Stimulated activated CD8-positive, alpha-beta memory T cell treated with anti-CD3 and anti-CD28 coated beads, Interleukin-7, amount 100 ng/mL, for 1 hour (primary cell): ENCODE measurements at places on chromosomes 12 and 14.

- DNase-seq = no peak
Observed at GRCh38 chr12:113456761-113457160, 14.9 kb downstream of the LHX5 start.

DNA sequence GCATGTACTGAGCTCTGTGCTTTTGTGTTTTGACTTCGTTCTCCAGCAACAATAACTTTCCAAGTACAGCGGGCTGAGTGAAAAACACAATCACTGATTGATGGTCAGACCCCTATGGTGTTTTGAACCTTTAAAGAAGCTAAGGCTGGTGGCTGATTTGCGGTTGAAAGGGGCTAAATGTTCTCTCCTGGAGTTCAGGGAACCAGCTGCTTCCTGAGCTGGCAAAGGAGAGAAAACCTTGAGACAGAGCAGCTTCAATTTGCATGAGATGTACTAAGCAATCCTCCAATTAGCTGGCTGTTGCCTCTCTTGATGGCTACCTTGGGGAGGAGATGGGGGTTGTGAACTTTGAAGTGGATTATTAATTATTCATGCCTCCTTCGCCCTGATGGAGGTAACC lies 546.7 kb upstream of the SEL1L start:
- no peak for DNase-seq

DNA sequence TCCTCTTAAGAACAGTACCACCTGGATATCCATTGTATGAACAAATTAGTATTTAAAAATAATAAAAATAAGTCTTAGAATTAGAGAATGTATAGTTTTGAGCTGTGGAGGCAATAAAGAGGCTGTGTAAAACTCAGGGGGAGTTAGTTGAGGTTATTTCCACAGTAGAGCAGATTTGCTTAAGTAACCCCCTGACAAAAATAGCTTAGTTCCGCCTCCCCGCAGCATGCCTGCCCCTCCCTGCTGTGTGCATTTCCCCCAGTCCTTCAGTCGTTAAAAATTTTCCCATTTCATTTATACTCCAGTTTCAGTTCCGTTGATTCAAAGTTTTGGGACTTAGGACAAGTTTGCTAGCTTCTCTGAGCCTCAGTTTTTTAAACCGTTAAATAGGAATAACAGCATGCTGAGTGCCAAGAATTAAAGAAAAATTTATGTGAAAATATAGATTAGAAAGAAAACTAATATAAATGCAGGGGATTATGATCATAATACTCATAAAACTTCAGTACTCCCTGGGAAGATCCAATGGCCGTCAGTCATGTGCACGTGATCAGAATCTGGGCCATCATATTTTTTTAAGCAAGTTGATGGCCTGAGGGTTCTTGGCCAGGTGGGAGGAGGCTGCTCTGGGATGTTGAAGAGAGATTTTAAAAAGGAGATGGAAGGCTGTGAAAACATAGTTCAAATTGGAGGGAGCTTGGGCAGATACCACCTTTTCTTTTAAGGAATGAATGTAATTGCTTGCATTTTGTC lies 14.5 kb upstream of the SLC38A2 start:
- no peak for DNase-seq

DNA sequence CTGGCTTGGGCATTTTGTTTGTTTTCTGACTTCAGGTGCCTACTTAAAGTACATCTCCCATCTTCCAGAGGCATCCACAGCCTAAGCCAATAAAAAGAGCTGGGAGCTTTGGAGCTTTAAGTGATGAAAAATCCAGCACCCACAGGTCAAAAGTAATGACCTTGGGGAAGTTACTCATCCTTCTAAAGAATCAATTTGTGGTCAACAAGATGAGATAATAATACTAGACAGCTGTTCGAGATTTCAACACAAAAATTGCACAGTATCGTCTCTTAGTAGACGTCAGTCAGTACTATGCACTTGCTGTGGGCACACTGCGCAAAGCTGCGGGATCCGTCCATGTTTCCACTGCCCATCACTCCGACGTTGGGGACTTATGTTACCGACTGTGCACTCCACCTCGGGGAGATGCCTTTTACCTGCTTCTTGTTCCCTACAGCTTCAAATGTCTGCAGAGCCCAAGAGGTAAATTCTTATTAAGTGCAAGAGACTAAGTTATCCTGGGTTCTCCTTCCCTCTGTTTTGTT lies 1.3 kb downstream of the ST8SIA1 start:
- no peak for DNase-seq

GRCh38 chr14:38837343-38838048 lies 265.5 kb downstream of the SEC23A start:
- no peak for DNase-seq

- no peak for DNase-seq
Observed at GRCh38 chr14:95467657-95468056, 48.8 kb downstream of the SYNE3 start.

GRCh38 chr14:31716208-31716607 lies 155.0 kb downstream of the NUBPL start:
- no peak for DNase-seq

GRCh38 chr12:122958198-122958888 lies 7.9 kb downstream of the ABCB9 start:
- no peak for DNase-seq

- DNase-seq = no peak
Observed at GRCh38 chr12:1797011-1797901, 23.1 kb upstream of the LRTM2 start.

- DNase-seq = no peak
Observed at GRCh38 chr12:93323625-93324329, 53.9 kb upstream of the NUDT4 start.

DNA sequence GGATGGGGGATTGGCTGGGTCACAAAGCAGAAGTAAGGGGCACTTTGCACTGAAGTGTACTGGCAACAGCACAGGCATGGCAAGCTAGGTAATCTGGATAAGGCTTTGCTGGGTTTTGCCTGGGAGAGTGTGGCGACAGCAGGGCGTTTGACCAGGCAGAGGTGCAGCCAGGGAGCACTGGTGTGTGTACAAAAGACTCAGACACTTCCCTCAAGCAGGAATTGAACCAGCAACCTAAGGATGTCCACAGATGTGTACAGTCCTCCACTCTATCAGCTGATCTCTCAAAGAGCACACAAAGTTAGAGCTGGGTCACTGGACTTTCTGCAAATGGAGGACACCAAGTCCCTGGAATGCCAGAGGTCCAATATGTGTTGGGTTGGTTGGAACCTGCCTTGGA lies 15.4 kb upstream of the RNASE4 start:
- DNase-seq = no peak

DNA sequence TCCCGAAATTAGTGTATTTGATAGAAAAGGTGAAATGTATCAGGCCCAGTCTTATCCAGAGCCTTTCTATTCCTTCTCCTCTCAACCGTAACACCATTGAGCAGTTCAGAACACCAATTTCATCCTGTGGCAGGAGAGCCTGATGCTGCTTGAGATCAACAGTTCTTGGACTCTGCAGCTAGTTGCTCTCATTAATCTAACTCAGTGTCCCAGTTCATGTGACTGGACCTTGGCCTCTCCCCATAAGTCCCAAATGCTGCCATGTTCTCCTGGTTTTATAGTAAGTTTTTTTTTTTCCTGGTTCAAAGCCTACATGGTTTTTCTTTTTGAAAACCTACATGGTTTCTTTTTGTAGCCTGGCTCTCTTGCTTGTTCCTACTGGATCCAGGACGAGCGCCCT lies 293.9 kb downstream of the ITPR2 start:
- DNase-seq = no peak

DNA sequence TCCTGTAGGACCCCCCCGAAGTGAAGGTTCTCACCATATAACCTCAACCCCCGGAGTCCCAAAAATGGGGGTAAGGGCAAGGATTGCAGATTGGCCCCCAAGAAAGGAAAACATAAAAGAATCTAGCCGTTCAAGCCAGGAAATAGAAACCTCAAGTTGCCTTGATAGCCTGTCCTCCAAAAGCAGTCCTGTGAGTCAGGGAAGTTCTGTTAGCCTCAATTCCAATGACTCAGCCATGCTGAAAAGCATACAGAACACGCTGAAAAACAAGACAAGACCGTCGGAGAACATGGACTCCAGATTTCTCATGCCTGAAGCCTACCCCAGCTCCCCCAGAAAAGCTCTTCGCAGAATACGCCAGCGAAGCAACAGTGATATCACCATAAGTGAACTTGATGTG lies 344.2 kb upstream of the RGS6 start:
- no peak for DNase-seq

DNA sequence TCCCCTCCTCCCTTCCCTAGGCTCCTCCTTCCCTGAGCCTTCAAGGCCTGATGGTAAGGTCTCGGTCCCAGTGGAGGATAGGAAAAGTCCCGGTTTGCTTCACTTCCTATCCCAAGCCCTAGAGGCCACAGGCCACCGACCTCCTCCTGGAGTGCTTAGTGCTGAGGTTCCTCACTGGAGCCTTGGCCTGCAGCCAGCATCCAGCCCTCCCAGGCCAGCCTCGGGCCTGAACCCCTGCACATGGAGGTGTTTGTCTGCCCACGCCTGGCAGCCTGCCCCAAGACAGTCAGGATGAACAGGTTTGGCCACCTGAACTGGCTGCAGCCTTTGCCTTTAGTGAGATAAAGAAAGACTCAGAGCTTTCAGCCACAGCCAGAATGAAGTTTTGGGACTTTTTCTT lies 15.8 kb upstream of the KRT7 start:
- DNase-seq = no peak

DNA sequence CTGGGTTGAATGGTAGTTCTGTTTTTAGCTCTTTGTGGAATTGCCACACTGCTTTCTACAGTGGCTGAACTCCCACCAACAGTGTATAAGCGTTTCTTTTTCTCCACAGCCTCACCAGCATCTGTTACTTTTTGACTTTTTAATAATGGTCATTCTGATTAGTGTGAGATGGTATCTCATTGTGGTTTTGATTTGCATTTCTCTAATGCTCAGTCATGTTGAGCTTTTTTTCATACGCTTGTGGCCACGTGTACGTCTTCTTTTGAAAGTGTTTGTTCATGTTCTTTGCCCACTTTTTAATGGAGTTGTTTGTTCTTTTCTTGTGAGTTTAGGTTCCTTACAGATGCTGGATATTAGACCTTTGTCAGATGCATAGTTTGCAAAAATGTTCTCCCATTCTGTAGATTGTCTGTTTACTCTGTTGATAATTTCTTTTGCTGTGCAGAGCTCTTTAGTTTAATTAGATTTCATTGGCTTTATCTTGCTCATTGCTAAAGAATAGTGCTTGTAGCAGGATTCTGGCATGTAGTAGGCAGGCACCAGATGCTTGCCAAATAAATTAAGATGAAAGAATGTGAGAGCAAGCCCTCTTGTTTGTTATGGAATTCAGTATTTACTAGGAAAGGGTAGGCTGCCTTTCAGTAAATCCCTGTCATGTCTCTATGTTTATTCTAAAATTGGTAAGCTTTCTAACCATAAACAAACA lies 86.8 kb downstream of the PDE3A start:
- no peak for DNase-seq

DNA sequence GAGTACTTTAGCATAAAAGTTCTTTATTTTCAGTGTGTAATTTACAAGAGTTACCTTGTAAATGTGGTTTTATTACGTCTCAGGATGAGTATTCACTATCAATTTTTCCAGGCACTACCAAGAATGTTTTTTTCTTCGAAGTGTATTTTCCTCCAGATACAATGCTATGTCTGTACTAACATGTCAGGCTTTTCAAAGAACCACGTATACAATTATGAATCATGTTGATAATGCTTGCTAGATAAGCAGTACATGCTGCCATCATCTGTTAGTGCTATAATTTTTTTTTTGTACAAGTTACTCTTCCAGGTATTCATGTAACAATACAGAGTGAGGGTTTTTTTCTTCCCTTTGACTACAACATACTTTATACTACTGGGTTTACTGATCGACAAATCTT lies 5.6 kb upstream of the KANSL2 start:
- DNase-seq = no peak

- DNase-seq = no peak
Observed at GRCh38 chr12:119547001-119547400, 46.6 kb upstream of the TMEM233 start.

DNA sequence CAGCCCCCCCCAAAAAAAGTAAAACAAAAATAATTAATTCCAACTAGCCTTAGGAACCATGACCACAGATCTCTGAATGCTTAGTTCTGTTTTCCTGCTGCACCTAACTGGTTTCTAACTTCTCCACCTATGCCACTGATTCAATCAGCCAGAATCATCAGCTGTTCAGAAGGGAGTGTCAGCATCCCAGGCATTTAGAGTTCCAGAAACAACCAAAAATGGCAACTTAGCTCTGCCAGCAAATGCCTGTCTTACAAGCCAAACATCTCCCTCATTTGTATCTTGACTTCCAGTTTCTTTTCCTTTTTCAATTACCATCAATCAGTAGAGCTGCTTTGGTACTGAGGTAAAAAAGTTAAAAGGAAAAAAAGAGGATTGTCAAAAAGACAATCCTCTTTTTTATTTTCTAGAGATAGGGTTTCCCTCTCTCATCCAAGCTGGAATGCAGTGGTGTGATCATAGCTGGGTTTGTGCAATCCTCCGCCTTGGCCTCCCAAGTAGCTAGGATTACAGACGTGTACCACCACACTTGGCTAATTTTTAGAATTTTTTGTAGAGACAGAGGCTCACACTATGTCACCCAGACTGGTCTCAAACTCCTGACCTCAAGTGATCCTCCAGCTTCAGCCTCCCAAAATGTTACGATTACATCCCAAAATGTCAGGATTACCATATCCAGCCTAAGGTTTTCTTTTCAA lies 45.2 kb upstream of the ISM2 start:
- DNase-seq = no peak

- no peak for DNase-seq
Observed at GRCh38 chr14:99156090-99156425, 115.9 kb downstream of the BCL11B start.
